Fibroblast of lung (primary cell): ENCODE measurements at places on chromosomes 2 and 18. TPM values are rescaled to one million over a fixed set of nuclear protein-coding genes. Genes with fewer than 3 reads are reported as not detected.

Gene GALR1
- not detected in 2 replicates for total RNA-seq

DNA sequence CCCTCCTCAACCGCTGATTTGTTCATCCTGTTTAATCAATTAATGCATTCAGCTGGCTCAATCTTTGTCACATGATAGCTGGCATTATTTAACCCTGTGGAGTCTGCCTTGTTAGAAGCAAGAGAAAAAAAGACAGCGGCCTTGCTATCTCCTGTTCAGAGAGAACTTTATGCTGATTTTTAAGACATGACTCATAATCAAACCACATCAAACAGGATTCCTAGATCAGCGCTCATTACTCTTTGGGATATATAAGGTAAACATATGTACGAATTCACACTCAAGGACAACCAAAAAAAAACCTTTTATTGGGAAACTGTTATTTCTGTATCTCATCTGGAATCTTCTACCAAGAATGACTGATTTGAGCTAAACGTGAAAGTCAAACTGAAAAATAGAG is 195.1 kb downstream of the C1D start:
- peak; percentile 58 for DNase-seq

GRCh38 chr2:159776321-159776720 is 21.7 kb downstream of the CD302 start:
- DNase-seq, result no peak

Gene ASPRV1
- total RNA-seq, result 0.26 and 0.33 TPM in 2 replicates

Gene GAL3ST2
- 0.17 TPM in 1 of 2 replicates, not detected in the other for total RNA-seq

GRCh38 chr2:14533131-14533757 is 99.3 kb upstream of the LRATD1 start:
- DNase-seq, result no peak

DNA sequence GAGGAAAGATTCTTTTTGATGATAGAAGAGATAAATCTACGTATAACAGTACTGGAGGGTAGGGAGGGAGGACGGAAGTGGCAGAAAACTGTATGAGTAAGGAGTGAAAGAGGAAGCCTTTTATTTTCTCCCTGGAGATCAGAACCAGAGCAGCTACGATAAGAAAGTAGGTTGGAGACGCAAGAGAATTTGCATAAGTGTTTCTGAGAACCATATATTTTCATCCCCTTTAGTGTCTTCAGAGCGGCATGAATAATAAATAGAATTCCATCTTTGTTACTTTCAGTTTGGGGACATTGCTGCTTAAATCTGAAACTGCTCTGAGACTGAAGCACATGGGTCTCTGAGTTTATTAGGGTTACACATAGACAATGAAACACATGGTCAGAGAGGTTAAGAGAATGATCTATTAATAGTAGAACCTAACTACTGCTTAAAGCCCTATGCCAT is 230.2 kb upstream of the TNP1 start:
- peak; percentile 23 for DNase-seq

Gene DPY30
- total RNA-seq, result 50.5 and 69.9 TPM in 2 replicates
